ENCODE measurements at places on chromosomes 16 and 17.

DNA sequence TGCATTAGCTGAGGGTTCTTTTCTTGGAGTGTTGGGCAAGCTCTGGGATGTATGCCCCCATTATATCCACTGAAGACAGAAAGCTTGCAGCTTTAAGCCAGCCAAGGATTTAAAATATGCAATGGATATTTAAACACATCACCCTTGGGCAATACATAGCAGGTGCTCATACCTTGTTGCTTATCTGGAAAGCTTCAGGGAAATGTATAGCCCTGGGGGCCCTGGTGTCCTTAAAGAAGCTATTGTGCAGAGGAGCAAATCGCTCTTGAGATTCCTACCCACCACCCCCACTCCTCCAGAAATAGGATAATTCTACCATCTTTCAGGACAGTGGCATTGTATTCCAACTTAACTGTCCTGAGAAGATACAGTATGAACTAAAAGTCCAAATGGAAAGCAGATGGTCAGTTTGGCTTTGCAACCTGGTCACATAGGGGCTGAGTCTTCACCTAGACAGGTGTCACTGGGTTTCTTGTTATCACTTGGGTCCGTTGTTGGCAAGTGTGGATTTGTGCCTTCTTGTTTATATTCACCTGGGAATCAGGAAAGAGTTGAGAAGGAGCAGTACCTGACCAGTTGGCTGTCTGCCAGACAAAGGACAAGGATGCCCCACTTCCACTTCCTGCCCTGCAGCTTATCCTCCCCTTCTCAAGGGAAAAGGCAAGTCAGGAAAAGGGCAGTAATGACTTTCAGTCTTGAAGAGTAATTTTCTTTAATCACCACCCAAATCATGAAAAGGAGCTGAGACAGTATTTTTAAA is 3.4 kb downstream of the ANKRD40CL start:
- DNase-seq = no peak

- DNase-seq = peak; percentile 93
Observed at GRCh38 chr17:8118769-8119580, 661 bp upstream of the ALOXE3 start.

DNA sequence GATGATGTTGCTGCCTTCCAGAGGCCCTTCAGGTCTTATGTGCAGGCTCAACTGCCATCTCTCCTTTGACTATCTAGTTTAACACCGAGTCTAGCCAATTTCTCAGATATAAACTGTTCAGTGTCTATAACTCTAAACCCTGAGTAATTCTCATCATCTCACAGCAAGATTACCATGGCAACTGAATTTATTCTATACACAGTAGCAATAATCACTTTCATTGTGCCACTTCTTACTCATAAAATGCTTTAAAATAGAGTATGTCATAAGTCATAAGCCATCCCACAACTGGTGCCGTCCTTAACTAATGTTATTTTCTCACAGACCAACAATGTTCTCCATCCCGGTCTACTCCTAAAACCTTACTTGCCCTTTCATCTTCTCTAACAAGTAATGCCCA is 45.0 kb downstream of the SYNRG start:
- no peak for DNase-seq

GRCh38 chr17:73947281-73947965 is 256.1 kb upstream of the RPL38 start:
- DNase-seq = no peak

DNA sequence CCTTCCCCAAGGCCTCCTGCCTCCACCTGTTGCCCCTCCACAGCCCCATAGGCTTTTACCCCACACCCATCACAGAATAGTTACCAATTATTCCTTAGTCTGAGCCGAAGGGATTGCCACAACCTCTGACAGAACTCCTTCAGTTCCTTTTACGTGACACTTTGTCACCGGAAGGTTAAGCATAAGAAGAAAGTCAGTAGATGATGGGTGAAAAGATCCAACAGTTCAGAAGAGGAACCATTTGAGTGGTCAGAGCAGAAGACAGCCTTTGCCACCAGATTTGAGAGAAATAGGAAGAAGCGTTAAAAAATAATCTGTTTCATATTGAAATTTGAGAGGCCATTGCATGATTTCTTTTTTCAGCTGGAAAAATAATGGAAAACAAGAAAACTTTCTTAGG is 1.2 kb downstream of the SRR start:
- DNase-seq = no peak

DNA sequence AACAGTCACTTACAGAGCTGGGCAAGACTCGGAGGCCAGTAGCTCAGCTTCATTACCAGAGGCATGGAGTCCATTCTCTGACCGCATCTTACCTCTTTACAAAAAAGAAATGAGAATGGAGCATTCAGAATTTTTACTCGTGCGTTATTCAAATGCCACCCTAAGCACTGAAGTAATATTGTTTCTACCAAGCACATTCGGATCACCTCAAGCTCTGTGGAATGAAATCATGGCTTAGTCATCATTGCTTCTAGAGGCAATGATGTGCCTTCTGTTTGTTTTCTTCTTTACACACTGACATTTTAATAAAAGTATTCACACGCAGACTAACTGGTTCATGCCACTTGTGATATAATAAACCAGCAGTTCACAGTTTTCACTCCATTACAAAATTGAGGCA is 206.8 kb downstream of the PHKB start:
- DNase-seq = no peak

DNA sequence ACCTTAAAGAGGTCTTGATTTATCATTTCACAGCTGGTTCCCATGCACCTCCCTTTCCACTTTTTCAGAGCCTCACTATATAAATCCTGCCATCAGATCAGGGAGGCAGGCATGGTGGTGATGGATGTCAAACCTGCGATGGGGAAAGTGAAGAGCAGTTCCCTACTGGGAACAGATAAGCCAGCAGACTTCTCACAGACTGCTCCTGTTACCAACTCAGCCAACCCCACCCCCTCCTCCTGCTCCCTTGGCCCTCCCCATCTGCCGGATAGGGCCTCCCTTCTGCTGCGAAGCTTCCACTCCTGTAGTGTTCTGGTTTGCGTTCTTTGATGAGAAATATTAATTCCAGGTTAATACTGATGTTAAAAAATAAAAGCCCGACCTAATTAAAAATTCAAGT is 232.1 kb downstream of the STX8 start:
- no peak for DNase-seq

- no peak for DNase-seq
Observed at GRCh38 chr16:24273508-24274182, 17.5 kb downstream of the CACNG3 start.

GRCh38 chr16:974001-974601 is 3.3 kb upstream of the LMF1 start:
- no peak for DNase-seq

DNA sequence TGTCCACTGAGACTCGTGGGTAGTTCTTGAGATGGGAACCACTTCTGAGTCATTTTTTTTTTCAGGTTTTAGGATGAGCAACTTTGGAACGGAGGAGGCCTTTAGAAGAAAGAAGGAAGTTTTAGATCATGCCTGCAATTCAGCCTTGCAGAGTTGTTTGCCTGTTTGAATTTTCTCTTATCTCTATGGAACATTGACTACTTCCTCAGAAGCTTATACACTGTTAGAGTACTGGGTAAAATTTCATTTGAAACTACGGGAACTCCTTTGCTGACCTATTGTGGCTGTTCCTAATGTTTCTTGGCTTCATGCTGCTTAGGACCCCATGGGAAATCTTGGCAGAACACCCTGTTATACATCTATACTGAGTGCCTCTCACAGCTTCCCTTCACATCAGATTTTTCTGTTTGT is 70.8 kb downstream of the MAP2K6 start:
- no peak for DNase-seq

GRCh38 chr17:72479113-72479512 is 358.3 kb downstream of the SOX9 start:
- no peak for DNase-seq

- DNase-seq = no peak
Observed at GRCh38 chr16:77594799-77595596, 127.3 kb upstream of the NUDT7 start.

- no peak for DNase-seq
Observed at GRCh38 chr17:72590382-72590781, 469.6 kb downstream of the SOX9 start.

GRCh38 chr17:12078791-12079190 is 58.1 kb downstream of the MAP2K4 start:
- no peak for DNase-seq

DNA sequence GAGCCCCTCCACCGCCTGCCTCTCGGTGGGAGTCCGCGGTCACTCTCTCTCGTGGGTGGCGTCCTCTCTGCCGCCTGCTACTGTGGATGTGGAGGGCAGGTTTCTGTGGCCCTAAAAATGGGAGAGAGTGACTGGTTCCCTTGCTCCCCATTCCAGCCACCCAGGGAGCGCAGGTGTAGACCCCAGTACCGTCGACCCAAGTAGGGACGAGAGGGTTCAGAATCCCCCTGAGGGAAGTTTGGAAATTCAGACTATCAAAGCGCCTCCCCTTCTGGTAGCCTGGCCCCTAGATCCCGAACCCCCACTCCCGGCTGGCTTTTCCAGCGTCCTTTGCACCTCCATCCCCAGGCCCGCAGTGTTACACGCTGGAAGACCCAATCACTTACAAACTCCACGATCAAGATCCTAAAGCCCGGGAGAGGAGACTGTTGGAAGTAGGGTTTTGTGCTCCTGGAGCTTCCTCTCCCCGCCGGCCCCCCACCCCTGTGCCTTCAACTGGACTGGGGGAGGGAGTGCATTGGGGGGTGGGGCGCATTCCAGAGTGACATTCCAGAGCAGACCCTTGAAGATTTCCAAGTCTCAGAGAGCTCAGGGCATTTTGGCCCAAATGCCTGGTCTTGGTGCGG is 991 bp downstream of the GPRC5C start:
- DNase-seq = no peak

DNA sequence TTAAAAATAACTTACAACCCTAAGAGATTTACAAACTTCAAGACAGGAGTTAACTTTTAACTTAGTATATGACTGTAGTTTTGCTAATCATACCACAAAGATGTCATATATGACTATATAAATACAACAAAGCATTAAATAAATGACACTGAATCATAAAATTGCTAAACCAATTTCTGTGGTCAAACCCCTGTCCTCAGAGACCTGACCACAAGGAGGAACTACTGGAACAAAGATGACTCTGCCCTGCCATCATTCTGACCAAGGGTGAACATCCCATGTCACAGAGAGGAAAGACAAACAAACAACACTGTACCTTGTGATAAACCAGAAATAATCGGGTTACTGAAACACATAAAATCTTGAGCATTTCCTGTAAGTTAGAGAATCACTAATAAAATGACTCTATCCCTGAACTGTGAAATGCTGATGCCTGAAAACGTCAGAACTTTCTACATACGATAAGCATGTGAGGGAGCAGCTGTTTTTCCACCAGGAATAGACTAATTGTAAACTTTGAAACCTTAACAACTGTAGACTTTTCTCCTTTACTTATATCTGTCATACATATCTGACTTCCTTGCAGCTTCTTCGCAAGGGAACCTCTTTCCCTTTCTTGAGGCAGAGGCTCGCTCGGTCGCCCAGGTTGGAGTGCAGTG is 47.9 kb downstream of the WDR59 start:
- peak; percentile 17 for DNase-seq

DNA sequence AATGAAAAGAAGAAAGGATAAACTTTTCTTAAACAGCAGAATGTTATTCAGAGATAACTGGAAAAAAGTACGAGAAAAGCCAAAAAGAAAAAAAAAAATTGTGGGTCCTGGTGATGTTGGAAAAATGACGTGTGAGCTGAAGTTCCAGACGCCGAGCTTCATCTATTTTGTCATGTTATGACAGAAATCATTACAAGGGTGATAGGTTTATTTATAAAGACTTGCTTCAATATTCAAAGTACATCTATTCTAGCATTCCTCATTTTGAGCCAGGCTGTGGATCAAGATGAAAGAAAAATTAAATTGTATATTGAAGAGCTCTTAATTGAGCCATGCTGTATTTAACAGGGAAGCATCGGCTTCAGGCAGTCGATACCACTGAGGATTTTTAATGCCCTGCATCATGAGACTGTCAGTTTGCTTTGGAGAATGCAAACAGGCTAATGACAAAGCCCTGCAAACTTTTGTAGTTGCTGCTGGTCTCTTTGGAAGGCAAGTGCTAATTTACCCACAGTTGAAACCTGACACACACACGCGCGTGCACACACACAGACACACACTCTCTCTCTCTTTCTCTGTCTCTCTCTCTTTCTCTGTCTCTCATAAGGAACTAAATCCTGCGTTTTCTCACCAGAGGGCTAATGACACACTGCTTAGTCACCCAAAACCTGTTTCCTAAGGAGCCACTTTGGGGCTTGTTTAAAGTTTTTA is 110.7 kb downstream of the WWOX start:
- no peak for DNase-seq

- DNase-seq = no peak
Observed at GRCh38 chr16:28304214-28304613, 11.9 kb downstream of the SBK1 start.

- DNase-seq = no peak
Observed at GRCh38 chr17:39352511-39352910, 48.9 kb downstream of the FBXL20 start.

DNA sequence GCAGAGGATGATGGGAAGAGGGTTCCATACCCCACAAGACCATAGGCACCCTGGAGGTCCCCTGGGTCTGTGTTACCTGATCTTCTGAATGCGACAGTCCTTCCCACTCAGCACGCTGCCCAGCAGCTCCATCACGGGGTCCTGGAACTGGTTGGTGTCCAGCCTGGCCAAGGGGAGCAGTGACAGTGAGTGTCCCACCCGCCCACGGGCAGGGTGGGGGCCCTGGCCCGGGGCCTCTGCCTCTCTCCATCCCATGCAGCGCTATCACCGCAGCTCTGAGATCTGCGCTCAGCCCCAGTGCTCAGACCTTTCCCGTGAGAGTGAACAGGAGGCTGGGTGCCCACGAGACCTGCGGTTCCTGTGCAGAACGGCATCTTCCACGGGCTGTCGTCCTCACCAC is 15.6 kb downstream of the NLRC3 start:
- no peak for DNase-seq

DNA sequence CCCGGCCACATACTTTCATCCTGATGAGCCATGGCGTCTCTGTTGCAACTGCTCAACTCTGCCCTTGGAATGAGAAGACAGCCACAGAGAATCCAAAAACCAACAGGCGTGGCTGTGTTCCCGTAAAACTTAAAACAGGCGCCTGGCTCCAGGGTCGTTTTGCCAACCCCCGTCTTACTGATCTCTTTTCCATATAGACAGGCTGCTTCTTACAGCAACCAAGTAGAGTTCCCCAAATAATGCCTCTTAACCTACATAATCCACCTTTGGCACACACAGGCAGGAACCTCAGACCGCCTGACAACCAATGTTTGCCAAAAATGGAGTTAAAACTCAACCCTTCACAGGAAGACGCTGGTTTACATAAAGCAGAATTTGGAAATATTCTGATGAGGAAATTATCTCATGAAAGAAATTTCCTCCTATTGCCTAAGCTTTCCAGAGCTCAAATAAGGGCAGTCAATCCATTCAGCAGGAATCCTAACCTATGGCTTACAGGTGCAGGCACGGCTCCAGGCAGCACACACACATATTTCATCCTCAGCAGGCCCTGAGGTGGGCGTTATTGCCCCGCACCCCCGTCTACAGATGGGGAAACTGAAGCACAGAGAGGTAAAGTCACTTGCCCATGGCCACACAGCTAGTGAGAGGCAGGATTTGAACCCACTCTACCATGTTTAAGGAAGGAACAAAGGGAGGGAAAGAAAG is 35.8 kb downstream of the LITAF start:
- no peak for DNase-seq

Measured in activated CD4-positive, alpha-beta T cell treated with anti-CD3 and anti-CD28 coated beads for 48 hours (primary cell).